ENCODE measurements at places on chromosomes 2 and 18.

DNA sequence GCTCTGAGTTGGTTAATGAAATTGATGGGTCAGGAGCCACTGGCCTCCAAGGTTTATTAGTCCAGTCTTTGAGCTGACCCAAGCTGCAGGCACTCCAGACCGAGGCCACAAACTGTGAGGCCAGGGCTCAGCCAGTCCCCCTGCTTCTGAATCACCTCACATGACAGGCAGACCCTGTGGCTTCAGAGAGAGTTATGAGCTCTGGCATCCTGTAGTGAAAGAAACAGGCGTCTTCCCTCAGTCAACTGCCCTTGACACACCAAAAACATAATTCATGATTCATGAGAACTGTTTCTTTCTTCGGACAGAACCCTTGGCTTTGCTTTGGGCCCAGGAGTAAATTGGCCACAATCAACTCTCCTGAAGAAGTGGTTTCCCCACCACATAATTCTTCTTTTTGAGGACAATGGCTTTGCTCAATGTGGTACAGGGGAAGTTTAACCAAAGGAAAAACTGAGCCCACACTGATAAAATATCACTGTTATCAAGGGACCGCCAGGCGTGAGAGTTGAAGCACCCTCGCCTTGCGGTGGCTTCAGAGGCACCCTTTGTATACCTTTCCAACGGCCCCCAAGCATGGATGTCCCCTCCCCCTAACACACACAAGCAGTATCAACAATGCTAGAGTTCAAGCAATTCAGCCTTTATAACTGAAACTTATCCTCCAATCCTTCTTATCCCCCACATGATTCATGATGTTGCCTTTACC lies 226.9 kb downstream of the CYRIA start:
- DNase-seq, result no peak

DNA sequence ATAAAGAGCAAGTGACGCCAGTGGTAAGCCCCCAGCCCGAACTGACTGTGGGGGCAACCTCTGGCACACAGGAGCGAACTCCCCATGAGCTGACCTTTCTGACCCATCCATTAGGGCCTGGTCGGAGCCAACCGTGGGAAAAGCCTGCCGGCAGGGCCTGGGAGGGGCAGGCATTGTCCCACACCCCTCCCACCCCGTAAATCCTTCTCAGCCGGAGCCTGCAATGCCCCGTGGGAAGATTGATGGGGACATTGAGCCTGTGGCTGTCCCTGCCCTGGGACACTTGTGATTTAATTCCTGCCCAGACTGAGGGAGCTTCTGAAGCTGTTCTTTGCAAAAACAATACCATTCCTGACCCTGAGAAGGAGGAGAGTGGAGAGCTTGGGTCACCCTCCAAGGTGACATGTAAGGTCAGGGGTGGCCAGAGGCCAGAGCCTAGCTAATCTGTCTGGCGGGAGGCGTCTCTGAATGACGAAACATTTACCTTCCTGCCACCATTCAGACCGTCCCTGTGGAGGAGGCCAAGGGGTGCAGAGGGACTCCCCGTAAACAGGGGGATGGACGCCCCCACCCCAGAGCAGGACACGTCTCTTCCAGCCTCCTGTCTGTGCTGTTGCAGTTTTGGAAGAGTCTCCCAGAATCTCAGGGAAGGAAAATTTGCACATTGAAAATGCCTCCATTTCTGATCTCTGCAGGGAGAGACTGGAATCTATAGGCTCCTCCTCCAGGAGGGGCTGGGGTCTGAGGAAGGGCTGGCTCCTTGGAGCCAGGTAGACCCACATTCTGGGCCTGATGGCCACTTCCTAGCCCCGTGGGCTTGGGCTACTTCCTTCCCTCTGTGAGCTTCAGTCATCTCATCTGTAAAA lies 51.2 kb upstream of the HS6ST1 start:
- DNase-seq, result no peak

GRCh38 chr18:3060667-3061580 lies 48.0 kb upstream of the LPIN2 start:
- DNase-seq, result no peak

- DNase-seq, result no peak
Observed at GRCh38 chr2:37851828-37852584, 73.1 kb upstream of the RMDN2 start.

DNA sequence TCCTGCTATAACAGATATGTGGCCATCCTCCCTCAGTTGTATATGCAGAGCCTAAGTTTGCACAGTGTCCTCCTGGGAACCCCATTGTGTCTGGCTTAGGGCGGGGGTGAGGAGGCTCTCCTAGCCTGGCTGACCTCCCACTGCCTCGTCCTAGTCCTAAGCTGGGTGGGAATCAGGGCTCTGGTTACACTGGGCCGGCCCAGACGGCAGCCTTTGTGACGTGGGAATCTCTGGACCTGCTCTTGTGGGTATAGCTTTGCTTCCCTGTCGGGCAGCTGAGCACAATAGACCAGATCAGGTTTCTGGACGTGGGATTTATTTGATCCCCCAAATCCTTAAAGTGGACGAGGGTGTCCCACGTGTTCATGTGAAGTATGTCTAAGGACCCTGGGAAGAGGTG lies 2.9 kb downstream of the ACKR3 start:
- no peak for DNase-seq

GRCh38 chr2:32222966-32223365 lies 41.7 kb downstream of the NLRC4 start:
- no peak for DNase-seq

GRCh38 chr2:11582612-11582861 lies 48.7 kb downstream of the GREB1 start:
- DNase-seq, result no peak

GRCh38 chr18:26526128-26526965 lies 22.0 kb downstream of the KCTD1 start:
- no peak for DNase-seq

DNA sequence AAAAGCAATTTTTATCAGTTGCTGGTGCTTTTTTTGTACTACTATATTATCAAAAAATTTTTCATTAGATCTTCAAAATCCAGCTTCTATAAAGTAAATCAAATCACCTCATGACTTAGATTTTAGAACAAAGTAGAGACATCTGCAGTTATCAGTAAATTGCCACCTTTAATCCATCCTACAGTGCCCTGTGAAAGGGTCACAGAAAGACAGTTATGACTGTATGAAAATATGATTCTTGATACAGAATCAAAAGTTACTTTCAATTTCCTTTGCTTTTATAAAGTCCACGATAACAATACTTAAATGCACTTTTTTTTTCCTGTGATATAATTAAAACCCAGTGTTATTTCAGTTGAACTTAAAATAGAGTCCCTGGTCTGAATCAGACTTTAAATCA lies 61.4 kb downstream of the PRPF40A start:
- DNase-seq, result no peak

GRCh38 chr2:66577321-66578053 lies 142.6 kb downstream of the MEIS1 start:
- no peak for DNase-seq

DNA sequence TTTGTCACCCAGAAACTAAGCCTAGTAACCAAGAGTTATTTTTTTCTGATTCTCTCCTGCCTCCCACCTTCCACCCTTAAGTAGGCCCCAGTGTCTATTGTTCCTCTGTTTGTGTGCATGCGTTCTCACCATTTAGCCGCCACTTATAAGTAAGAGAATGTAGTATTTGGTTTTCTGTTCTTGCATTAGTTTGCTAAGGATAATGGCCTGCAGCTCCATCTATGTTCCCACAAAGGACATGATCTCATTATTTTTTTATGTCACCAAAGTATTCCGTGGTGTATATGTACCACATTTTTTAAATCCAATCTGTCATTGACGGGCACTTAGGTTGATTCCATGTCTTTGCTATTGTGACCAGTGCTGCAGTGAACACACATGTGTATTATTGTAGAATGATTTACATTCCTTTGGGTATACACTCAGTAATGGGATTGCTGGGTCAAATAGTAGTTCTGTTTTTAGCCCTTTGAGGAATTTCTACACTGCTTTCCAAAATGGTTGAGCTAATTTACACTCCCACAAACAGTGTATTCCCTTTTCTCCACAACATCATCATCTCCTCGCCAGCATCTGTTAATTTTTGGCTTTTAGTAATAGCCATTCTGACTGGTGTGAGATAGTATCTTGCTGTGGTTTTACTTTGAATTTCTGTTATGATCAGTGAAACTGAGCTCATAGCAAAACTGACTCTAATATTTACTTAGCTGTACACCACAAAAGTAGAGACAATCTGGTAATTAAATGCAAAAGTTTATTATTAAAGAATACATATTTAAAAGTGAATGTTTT lies 660.1 kb upstream of the SLC8A1 start:
- no peak for DNase-seq

DNA sequence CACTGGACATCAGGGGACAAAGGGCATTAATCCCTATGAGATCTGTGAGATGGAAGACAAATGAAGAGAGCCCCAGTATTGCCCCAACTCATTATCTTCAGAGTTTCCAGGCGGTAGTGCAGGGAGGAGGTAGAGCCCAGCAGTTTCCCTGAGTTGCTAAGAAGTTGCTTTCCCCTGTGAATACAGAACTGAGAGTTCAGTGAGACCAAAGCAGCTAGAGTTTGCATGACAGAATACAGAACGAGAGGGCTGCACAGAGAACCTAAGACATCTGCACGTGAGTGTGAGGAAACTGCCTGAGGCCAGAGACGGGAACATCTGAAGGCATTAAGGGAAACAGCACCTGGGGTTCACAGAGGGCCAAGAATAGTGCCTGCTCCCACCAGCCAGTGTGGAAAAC lies 18.1 kb upstream of the PGAP1 start:
- DNase-seq, result no peak

DNA sequence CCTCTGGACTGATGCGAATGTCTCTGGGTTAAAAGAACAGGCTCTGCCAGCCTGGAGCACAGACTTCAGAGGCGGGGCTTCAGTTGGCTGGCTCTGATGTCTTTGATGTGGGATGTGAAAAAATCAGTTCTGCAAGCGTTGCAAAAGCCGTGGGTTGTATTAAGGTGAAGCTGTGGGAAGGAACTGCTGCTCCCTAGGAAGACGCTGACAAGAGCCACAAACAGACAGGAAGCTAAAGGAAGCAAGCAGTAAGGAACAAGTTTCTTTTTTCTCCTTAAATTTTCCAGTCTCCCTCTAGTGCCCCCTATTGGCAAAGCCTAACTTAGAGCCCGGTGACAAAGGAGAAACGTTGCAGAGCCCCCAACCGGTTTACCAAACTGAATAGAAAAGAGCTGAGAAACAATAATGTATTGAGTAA lies 239.0 kb downstream of the CCDC178 start:
- no peak for DNase-seq

GRCh38 chr2:224586127-224586695 lies 1.0 kb upstream of the CUL3 start:
- no peak for DNase-seq

GRCh38 chr2:174635015-174635593 lies 37.5 kb upstream of the WIPF1 start:
- no peak for DNase-seq

GRCh38 chr2:239911641-239912071 lies 113.5 kb downstream of the NDUFA10 start:
- DNase-seq, result no peak

GRCh38 chr18:11754979-11755378 lies 65.9 kb downstream of the GNAL start:
- DNase-seq, result no peak

DNA sequence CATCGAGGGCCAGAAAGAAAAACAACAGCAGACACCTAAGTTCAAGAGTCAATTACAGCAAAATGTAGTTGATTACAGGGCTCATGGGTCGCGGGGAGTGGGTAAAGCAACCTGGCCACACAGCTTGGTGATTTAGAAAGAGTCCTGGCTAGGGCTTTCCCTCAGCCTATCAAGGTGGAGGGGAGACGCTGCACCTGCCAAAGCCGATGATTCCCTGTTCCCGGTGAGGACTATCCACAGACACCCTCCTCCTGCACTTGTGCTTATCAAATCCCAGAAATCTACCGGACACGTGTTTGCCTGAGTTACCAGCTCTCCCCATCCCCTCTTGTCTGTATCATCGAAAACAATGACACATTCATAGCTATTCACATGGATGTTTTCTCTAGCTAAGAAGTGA lies 7.0 kb upstream of the SOX11 start:
- no peak for DNase-seq

DNA sequence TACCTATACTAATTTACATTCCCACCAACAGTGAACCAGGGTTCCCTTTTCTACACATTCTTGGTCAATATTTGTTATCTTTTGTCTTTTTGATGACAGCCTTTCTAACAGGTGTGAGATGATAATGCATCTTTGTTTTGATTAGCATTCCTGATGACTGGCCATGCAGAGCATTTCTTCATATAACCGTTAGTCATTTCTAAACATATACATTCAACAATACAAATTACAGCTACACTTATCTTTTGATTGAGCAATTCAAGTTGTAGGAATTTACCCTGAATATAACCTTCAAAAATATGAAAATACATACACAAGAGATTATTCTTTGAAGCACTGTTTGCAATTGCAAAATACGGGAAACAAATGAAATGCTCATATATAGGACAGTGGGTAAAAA lies 94.9 kb downstream of the TMEM131 start:
- no peak for DNase-seq

DNA sequence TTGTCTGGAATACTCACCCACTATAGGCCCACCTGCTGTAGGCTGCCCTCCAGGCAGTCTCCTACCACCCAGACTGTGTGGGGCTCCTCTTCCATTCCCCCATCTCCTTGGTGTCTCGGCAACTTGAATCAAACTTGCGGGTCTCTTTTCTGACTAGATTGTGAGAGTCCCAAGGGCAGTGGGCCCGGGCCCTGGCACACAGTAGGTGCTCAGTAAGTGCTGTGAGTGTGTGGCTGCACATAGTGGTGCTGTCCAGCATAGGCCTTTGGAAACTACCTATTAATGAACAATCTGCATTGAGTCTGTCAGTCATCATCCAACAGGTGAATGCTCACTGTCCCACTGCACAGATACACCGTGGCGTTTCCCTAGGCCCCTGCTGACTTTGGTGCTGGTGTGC lies 43.6 kb upstream of the ASB1 start:
- no peak for DNase-seq

DNA sequence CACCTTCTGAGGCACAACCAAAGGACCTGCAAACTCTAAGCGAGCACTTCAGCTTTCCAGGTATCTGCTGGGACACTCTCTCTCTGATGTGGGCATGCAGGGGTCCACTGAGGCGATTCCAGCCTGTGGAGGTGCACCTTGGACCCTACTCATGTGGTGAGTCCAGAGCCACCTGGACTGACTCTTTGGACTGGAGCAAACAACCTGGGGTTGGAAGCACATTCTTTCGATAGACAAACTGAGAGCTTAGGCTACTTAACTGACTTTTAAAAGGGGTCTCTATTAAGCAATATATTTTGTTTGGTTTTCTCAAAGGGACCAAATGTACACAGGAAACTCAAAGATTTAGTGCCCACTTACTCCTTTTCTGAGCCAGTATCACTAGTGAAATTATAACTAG lies 51.6 kb downstream of the FRZB start:
- no peak for DNase-seq

GRCh38 chr18:2036086-2036485 lies 535.2 kb downstream of the METTL4 start:
- DNase-seq, result no peak

- DNase-seq, result no peak
Observed at GRCh38 chr18:9779630-9780029, 71.5 kb downstream of the RAB31 start.

- no peak for DNase-seq
Observed at GRCh38 chr2:1550076-1550475, 136.8 kb downstream of the TPO start.
